Osteoblast (primary cell): ENCODE measurements at places on chromosomes 6 and 20. TPM values are rescaled to one million over a fixed set of nuclear protein-coding genes. Genes with fewer than 3 reads are reported as not detected.

CBLN4 gene
- total RNA-seq: under 0.01 TPM in 1 of 2 replicates, not detected in the other

- H3K27me3 ChIP-seq: no peaks in the 10 kb centered on the region
- H3K36me3 ChIP-seq: no peaks in the 10 kb centered on the region
- DNase-seq: no peak
- peaks cover 23% of the 10 kb centered on the region for H3K4me1 ChIP-seq
- peak overlapping the region; percentile 29 for H3K4me3 ChIP-seq
Measured at GRCh38 chr6:138680085-138680484, 93.5 kb upstream of the CCDC28A start.

DNA sequence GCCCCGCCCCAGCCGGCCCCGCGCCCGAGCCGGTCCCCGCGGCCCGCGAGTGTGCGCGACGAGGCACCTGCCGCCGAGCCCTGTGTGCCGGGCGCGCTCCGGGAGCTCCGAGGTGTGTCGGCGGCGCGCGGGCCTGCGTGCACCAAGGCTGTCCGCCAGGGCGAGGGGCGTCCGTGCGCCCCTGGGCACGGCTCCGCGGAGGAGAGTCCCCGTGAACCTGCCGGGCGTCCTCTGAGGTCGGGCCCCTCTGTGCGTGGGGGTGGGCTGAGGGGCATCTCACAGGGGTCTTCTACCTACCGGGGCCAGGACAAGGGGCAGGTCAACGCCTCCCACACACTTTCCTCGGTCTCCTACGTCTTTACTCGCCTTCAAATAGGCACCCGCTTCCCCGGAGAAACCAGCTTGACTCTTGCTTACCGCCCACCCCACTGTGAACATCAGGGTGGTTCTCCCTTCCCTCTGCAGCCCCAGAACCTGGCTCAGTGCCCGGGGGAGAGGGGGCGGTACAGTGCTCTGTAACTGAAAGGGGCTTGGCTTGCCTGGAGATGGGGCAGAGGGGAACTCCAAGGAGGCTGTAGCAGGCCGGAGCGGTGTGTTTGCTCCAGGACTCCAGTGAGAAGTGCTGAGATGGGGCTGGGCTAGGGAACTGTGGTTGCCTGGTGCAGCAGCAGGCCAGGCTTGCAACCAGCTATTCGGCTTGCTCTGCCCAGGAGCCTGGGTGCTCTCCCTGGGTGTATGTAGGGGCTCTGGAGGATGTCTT, at the start of gene SAMD10:
TSS of gene SAMD10 (minus strand) at position 86 of the 760 bp plus-strand sequence. CDS start 175 bp downstream, outside the sequence.
- no peak within 1 kb of the TSS for H3K27ac ChIP-seq
- H3K4me3 ChIP-seq: peak within 1 kb of the TSS; percentile 98
- H3K27me3 ChIP-seq: no peaks in the 10 kb centered on the region
- H3K36me3 ChIP-seq: peaks cover 19% of the 10 kb centered on the region
- H3K4me1 ChIP-seq: peaks cover 35% of the 10 kb centered on the region

NKX2-2 gene
- under 0.01 TPM in 1 of 2 replicates, not detected in the other for total RNA-seq

GRCh38 chr20:19568128-19568527, 189.9 kb upstream of the RIN2 start:
- no peak overlapping the region for H3K27ac ChIP-seq
- no peak for DNase-seq
- no peak overlapping the region for H3K4me3 ChIP-seq
- no peaks in the 10 kb centered on the region for H3K36me3 ChIP-seq

DNA sequence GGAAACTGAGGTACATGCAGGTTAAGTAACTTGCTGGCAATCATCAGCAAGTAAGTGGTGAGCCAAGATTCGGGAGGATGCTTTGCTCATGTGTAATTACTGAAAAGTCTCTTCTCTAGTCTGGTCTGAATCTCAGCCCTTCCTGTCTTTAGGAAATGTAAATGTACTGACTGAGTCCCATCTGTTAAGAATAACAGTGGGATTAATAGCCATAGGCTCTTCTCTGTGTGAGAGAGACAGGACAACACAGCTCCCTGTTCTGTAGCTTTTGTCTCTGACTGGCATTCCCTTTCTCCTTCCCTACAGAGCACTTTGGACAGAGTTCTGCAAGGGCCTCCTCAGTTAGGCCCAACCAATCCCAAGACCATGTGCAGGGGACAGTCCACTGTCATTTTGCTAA, 131.3 kb upstream of the OGFRL1 start:
- no peaks in the 10 kb centered on the region for H3K27me3 ChIP-seq
- no peaks in the 10 kb centered on the region for H3K4me1 ChIP-seq
- H3K36me3 ChIP-seq: no peaks in the 10 kb centered on the region
- H3K4me3 ChIP-seq: no peak overlapping the region

DNA sequence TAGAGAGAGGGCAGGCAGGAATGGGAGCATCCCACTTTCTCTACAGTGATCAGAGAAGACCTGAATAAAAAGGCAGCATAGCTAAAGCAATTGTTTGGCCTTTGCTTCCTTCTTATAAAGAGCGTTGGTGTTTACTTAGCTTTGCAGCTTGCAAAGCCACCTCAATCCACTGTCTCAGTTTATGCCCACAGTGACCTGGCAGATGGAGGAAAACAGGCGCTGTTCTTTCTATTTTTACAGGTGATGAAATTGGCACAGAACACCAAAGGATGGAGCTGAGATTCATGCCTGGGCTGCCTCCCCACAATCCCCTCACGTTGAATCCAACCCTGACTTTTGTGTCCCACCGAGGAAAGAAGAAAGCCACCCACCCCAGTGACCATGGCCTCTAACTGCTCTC, 130.5 kb downstream of the TTLL2 start:
- H3K27me3 ChIP-seq: no peaks in the 10 kb centered on the region
- H3K4me3 ChIP-seq: no peak overlapping the region
- no peak overlapping the region for H3K27ac ChIP-seq
- no peak for DNase-seq
- H3K4me1 ChIP-seq: no peaks in the 10 kb centered on the region

ZNF311 gene
- total RNA-seq: 0.88 and 1.1 TPM in 2 replicates

GRCh38 chr6:15449011-15449410, 203.1 kb downstream of the JARID2 start:
- peaks cover 10% of the 10 kb centered on the region for H3K36me3 ChIP-seq
- H3K4me3 ChIP-seq: no peak overlapping the region
- H3K27me3 ChIP-seq: no peaks in the 10 kb centered on the region

SLC26A8 gene
- under 0.01 TPM in 1 of 2 replicates, not detected in the other for total RNA-seq

DNA sequence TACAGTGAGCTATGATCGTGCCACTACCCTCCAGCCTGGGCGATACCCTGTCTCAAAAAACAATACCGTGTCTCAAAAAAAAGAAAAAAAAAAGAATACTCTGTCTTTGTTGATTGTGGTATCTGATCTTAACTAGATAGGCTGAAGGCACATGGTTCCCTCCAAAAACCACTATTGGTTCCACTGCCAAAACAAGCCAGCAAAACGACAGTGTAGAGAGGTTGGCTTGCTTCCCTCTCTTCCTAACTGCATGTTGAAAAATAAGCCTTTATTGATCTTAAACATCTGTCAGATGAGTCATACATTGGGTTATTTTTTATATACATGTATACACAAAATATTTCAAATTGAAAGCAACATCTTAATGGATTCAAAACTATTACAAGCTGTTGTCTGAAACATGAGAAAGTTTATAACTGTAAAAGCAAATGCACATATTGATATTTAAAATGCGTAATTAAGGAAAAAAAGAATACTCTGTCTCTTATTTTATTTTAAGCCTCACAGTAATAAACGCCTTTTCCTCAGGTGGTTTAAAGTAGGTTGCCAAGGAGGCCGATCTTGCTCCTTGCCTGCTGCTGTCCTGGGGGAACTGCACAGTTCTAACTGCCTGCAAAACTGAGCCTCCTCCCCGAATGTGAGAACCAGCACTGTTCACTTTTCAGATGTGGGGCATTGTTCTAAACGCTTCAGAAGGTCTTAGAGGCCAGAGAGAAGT, 7.0 kb upstream of the NINL start:
- no peaks in the 10 kb centered on the region for H3K4me1 ChIP-seq
- H3K4me3 ChIP-seq: no peak overlapping the region
- no peaks in the 10 kb centered on the region for H3K36me3 ChIP-seq
- no peak overlapping the region for H3K27ac ChIP-seq

ASIP gene
- not detected in 2 replicates for total RNA-seq

DNA sequence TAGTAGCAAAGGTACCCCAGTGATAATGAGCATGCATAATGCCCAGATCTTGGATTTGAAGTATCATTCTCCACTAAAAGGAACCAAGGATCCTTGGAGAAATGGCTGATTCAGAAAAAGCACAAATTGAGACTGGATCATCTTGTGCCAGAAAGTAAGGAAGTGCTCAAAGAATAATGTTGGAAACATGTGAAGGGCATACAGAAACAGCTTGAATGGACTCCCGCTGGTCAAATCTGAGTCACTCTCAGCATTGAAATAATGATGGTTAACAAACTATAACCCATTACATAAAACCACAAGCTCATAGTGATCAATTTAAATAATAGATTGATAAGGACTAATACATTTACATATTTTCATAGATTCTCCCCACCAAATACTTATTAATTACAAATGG, 3.6 kb upstream of the OSTM1 start:
- peaks cover 14% of the 10 kb centered on the region for H3K4me1 ChIP-seq
- H3K27ac ChIP-seq: no peak overlapping the region
- no peaks in the 10 kb centered on the region for H3K27me3 ChIP-seq
- DNase-seq: no peak
- H3K4me3 ChIP-seq: no peak overlapping the region
- no peaks in the 10 kb centered on the region for H3K36me3 ChIP-seq

DNA sequence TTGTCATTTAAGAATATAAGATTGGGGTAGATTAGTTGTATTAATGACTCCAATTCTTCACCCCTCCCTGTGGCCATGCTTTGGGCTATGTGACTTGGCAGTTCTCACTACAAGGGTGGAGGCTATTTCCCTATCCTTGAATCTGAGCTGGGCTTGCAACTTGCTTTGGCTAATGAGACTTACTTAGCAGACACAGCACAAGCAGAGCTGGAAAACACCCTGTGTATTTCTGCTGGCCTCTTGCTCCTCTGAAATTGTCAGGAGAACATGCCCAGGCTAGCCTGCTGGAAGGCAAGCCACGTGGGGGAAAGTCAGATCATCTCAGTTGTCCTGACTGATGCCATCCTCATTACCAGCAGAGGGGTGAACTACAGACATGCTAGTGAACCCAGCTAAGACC, 126.5 kb upstream of the HDGFL1 start:
- H3K27me3 ChIP-seq: no peaks in the 10 kb centered on the region
- H3K4me1 ChIP-seq: no peaks in the 10 kb centered on the region
- no peaks in the 10 kb centered on the region for H3K36me3 ChIP-seq
- no peak for DNase-seq
- H3K27ac ChIP-seq: no peak overlapping the region

HFE gene
- total RNA-seq: 14.1 and 15.9 TPM in 2 replicates

- H3K36me3 ChIP-seq: no peaks in the 10 kb centered on the region
- DNase-seq: no peak
- no peaks in the 10 kb centered on the region for H3K27me3 ChIP-seq
- peaks cover 7% of the 10 kb centered on the region for H3K4me1 ChIP-seq
Measured at GRCh38 chr20:61520076-61520892, 268.2 kb downstream of the CDH4 start.

MACROD2 gene
- total RNA-seq: 1.8 and 4.0 TPM in 2 replicates

- no peak overlapping the region for H3K4me3 ChIP-seq
- H3K36me3 ChIP-seq: no peaks in the 10 kb centered on the region
- H3K27me3 ChIP-seq: no peaks in the 10 kb centered on the region
- H3K27ac ChIP-seq: no peak overlapping the region
- DNase-seq: no peak
Measured at GRCh38 chr6:163753430-163753829, 338.9 kb downstream of the QKI start.

GRCh38 chr20:33900521-33901131, 89.5 kb downstream of the CHMP4B start:
- DNase-seq: no peak
- no peak overlapping the region for H3K27ac ChIP-seq
- peaks cover 4% of the 10 kb centered on the region for H3K4me1 ChIP-seq
- no peaks in the 10 kb centered on the region for H3K36me3 ChIP-seq
